Common myeloid progenitor, CD34-positive (primary cell): ENCODE measurements at places on chromosomes 2 and 18.

DNA sequence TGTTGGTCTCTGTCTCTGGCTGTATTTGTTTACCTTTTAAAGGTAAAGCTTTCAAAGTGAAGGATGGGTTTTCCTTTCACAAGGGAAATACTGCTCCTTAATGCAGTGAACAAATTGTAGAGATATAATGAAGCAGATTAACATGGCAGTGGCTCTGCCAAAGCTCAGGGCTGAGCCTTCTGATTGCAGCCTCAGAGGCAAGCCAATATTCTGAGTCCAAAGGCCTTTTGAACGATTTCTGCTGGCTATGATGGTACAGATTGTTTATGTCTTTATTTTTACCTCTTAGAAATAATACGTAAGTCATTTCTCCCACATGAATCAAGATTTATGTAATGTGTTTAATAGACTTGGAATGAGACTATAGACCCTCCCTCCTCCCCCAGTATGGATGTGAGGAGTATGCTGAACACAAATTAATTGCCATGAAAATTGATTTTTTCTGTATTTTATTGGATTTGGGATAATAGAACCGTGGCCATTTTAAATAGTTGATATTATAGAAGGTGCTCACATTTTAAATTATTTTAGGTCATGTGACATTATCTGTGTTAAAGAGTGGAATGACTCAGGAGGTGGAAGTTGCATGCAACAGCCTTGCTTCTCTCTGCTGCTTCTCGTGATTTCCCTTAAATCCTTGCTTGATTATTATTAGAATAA, 772 bp downstream of the SCN2A start:
- no peak for DNase-seq

- peak; percentile 95 for DNase-seq
Observed at GRCh38 chr2:190468814-190469569, 60.8 kb downstream of the MFSD6 start.

DNA sequence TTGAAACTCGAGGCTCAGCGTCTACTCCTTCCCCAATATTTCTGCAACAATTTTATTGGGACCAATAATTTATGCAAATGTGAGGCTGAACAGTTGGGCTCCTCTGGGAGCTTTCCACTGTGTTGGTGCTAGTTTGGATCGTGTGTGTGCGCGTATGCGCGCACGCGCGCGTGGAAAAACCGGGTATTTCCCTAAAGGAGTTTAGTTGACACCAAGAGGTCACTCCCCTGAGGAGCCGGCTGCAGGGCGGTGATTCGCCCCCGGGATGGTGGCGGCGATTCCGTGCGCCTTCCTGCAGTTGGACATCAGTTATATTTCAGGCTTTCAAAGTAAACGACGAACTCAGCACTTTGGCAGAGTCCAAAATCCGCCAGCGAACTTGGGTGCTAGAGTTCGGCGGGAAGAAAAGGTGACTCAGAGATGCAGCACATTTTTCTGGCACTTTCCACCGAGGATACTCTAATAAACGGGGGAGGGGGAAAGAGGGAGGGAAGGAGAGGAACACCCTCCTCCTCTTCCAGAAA, 186.5 kb upstream of the FANCL start:
- DNase-seq = peak; percentile 86

- peak; percentile 82 for DNase-seq
Observed at GRCh38 chr2:136117909-136118818, at the start of gene CXCR4. CXCR4 (minus strand) TSS chr2:136118149; CDS start chr2:136118060, 89 bp downstream.

- no peak for DNase-seq
Observed at GRCh38 chr2:26173776-26174482, 1.0 kb downstream of the GAREM2 start.

DNA sequence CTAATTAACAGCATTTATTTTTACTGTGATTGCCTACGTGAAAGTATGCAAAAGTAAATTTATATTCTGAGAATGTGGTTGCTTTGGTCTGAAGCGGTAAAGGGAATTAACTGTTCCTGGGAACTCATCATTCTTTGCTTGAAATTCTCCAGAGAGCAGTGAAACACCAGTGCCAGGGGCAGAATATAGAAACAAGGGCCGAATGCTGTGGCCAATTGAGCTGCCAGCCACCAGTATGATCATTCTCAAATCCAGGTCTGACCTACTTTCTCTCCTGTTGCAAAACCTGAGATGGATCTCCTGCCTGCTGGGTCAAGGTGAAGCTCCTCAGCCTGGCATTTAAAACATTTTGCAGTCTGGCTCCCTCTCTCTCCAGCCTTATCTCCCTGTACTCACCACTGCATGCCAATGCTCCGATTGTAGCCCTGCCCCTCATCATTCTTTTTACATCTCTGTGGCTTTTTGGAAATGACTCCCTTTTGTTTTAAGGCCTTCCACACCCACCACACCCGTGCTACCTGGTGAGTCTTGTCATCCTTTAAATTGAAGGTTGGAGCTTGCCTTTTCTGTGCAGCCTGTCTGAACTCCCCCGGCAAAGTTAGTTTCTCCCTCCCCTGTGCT, 94.5 kb upstream of the TMEM178A start:
- DNase-seq = no peak

DNA sequence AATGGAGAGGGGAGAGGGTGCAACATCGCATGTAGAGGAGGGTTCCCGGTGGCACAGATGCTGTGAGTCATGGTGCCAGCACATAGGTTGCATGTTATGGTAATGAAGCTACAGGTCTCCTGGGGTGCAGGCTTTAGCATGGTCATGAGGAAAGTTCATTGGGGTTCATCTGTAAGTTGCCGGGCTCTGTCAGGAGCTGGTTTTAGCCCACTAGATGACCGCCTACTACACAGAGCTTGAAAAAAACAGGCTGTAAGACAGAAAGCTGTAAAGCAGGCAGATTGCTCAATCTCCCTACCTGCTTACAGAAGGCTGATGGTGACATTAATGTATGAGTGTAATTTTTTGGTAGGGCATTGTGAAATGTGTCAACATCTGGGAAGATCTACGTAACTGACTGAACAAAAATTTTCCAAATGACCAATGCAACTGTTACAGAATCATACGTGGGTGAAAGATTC, 23.9 kb downstream of the DYSF start:
- no peak for DNase-seq

GRCh38 chr18:36724591-36725001, 104.2 kb downstream of the TPGS2 start:
- DNase-seq = no peak

GRCh38 chr2:238891457-238892203, 43.7 kb downstream of the TWIST2 start:
- no peak for DNase-seq

- DNase-seq = no peak
Observed at GRCh38 chr2:241517297-241517696, 8.9 kb upstream of the STK25 start.

DNA sequence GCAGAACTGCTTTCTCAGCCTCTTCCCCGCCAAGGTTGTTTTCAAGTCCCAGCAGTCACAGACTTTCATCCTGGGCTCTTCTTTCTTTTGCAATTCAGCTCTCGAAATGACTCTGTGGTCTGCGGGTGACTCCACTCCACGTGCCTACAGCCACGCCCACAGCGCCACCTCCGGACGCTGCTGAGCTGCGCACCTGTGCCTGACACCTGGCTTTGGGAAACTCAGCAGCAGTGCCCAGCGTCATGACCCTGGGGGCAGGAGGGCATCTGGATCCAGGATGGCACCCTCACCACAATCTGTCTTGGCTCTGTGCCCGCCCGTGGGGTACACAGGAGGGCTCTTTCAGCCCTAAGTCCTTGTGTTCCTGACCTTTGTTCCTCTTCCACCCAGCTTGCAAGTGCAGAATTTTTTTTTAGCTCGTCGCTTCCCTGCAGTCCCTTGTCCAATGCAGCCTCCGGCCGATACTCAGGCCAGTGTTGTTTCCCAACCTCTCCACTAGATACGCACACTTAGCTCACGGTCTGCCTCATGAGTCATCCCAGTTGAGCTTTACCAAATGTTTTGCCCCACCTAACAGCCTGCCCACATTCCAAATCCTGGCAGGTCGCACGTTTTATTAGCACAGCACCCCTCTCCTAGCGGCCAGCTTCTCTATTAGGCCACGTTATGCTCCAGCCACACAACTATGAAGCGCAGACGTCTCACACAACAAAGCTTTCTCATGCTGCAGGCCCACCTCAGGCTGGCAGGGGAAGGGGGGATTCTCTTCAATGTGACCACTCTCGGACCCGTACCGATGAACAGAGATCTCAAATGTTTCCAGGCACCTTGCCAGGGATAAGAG, 6.5 kb upstream of the CAPN10 start:
- DNase-seq = peak; percentile 23

- no peak for DNase-seq
Observed at GRCh38 chr18:6150430-6150829, 255.1 kb upstream of the TMEM200C start.

GRCh38 chr2:149513461-149513860, 74.1 kb downstream of the MMADHC start:
- no peak for DNase-seq

DNA sequence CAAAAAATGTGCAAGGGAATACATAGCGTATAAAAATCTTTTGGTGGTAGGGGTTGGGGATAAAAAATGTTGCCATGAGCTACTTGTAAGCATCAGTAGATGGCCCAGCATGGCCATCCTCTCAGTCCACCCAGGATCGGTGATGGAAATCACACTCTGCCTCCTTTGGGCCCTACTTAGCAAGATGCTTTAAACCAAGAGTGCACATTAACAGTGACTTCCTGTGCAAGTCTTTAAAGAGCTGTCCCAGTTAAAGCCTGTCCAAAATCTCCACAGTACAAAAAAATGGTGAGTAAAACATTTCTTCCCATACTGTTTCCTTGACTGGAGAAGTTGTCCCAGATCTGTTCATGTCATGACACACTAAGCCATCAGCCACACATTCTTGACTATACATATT, 18.0 kb downstream of the ANKRD44 start:
- peak; percentile 59 for DNase-seq

DNA sequence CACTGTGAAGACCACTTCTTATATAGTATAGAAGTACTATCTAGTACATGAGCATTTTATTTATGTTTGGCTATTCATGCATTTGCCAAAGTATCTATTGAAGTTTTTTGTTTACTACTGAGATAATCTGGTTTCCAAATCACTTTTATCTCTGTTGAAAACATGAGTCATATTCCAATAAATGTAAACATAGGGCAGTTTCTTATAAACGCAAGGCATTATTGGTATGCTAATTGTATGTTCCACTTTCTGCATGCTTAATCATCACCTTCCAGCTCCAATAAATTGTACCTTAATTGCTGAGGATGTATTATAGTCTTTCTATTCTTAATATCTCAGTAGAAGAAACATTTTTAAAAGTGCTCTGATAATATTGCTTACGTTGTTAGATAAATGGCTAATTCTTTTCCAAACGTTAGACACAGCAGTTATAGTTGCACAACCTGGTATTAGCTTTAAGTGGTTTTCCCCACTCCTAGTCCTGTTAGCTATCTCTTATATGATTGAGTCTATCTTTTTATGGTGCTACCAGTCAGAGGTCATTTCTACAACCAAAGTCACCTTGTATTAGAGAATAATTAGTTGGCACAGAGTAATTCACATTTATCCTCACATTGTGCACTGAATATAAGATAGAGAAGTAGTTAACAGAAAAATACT, 17.2 kb downstream of the ITGA4 start:
- DNase-seq = no peak

DNA sequence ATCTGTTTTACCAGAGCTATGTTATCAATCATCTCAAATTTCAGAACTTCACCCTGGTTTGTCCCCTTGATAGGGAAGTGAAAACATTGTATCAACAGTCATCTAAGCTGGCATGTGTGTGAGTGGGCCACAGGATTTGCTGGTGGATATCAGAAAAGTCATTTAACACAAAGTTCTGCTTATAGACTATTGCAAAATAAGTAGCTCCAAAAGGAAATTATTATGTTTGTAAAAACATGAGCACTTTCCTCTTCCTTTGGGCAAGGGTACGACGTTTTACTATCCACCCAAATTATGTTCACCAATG, 20.7 kb upstream of the COPS8 start:
- DNase-seq = no peak
